ENCODE measurements at places on chromosomes 11 and 22.

DNA sequence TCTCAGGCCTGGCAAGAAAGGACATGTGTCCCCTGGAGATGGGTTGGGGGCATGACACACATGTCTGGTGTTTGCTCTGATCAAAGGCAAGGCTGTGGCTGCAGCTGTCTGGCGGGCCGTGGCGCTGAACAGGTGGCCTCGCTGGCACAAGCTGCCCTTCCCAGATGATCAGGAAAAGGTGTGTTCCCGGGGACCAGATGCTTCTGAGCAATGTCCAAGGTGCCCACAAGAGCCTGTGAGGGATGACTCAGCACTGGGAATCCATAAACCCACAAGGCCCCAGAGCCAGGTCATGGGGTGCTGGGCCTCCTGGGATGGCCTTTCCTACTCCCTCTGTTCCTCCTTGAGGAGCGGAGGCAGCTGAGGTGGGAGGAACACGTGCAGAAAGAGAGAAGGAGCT lies 9.7 kb upstream of the LRP5 start:
- DNase-seq: peak; percentile 92

GRCh38 chr11:104614961-104615360 lies 283.3 kb downstream of the CASP12 start:
- DNase-seq: no peak

DNA sequence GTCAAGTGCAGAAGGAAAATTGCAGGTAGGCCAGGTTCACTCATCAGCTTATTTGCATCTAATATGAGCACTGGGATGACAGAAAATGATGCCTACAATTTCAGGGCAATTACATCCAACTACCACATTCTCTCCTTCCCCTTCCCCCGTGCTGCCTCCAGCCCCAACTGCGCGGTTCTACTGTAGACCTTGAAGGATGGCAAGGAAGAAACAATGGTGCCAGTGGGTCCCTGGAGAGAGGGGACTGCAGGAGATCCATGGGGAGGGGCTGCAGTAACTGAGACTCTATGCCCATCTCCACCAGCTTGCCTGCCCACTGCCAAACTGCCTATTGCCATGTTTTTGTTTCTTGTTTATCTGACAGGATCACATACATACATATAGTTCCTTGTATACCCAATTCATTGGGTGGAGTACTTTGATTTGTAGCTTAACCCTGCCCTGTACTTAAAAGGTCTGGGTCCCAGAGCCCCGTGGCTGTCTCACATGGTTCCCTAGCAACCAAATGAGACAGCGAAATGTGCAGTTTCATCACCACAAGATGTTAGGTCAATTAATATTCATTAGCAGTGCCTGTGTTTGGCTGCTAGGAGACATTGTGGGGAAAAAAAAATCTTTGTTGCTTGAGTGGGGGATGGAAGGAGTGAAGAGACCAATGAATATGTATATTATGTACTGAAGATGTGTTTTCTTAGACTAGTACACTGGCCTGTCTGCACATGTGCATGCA lies 253.5 kb upstream of the PLET1 start:
- no peak for DNase-seq

DNA sequence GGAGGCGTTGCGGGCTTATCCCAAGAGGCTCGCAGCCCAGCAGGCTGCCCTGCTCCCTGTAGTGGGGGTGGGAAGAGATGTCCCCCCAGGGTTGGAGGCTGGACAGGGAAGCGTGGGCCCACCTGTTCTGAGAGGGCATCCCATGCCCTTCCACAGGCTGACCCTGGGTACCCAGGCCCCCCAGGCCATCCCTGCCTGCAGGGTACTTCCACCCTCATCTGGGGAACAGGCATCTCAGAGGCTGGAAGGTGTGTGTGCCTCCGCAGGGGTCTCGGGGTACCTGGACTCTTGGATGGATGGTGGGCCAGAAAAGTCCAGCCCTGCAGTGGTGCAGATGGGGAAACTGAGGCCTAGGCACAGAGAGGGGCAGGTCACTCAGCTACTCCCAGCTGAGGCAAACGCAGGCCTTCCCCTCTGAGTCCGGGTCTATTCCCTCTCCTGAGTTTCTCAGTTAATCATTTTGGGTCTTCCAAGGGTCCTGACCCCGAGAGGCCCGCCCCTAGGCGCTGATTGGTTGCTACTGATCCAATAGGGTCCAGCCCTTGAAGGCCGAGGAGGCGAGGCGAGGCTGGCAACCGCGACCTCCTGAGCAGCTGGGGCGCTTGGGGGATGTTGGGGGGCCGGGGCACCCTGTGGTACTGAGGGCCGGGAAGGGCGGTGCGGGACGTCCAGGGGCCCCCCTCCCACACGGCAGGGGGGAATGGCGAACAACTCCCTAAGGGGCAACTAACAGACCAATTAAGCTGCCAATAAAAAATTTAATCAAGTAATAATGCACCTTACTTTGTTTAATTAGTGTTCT lies 23.8 kb downstream of the FLRT1 start:
- DNase-seq: no peak

DNA sequence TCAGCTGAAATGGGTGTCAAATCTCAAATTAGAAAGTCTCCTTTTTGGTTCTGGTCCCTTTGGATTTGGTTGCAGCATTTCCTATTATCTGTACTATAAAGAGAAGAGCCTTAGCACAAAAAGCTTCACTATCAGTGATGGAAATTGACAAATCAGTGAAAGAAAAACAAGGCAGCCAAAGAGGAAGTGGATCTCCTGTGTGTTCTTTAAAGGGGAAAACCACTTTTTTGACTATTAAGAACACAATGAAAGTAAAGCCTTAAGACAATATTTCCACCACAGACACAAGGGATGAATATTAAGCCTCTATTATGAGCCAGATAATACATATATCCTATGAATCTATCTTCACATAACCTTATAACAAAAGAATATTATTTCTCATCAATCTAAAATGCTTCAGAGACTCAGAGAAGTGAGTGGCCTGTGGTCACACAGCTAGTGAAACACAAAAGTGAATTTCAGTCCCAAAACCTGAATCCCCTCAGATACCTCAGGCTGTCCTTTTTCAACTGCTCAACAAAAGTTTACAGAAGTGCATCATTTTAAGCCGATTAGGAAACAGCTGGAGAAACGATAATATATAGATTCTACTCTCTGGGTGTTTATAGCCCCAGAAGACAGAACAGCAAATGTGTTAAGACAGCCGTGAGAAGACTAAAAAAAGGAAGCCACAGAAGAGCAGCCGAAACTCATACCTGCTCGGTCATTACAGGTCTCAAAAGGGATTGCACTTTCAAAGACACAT lies 24.4 kb upstream of the FSHB start:
- DNase-seq: no peak

Measured in NCI-H510A treated with DMSO at 0.1 percent for 48 hours (cell line).